ENCODE measurements at places on chromosomes 11 and 22.
A peak's percentile ranks its signal among the peaks of the same experiment; 100 is the strongest.

- H3K4me1 ChIP-seq, result no peaks in the 10 kb centered on the region
- no peak overlapping the region for H3K4me3 ChIP-seq
- no peaks in the 10 kb centered on the region for H3K36me3 ChIP-seq
- H3K27ac ChIP-seq, result no peak overlapping the region
- DNase-seq, result no peak
Measured at GRCh38 chr22:27820896-27821866, 19.6 kb upstream of the MN1 start.

DNA sequence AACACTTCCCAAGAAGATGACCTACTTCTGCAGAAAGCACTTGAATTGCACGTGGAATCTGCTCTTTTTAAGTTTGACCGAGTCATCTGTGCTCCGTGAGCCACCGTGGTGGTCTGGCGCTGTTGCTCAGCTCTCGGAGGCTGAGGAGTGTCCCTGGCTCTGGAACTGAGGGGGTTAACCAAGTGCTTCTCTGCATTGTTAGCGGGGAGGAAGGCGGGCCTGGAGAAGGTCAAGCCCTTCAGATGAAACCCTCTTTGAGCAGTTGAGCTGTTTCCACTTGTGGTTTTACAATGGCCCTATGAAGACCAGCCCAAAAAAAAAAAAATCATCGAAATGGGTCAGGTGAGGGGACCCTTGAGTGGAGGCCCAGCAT lies 286.4 kb downstream of the NTM start:
- H3K27ac ChIP-seq, result no peak overlapping the region
- H3K36me3 ChIP-seq, result no peaks in the 10 kb centered on the region
- no peaks in the 10 kb centered on the region for H3K4me1 ChIP-seq
- DNase-seq, result no peak
- H3K27me3 ChIP-seq, result no peaks in the 10 kb centered on the region

DNA sequence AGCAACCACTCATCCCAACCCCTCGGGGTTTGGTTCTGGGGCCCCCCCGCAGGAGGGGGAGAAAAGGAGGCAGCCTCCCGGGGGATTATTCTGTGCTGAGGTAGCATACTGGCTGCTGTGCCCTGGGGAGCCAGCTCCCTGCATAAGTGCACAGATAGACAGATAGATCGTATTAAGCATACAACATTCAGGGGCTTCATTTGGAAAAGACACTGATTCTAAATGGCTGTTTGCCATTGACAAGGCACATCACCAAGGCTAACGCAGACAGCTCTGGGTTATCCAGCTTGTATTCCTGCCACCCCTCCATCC lies 547.9 kb downstream of the BUD13 start:
- peaks cover 4% of the 10 kb centered on the region for H3K4me1 ChIP-seq
- no peak overlapping the region for H3K27ac ChIP-seq
- no peaks in the 10 kb centered on the region for H3K27me3 ChIP-seq
- no peak for DNase-seq
- no peak overlapping the region for H3K4me3 ChIP-seq

GRCh38 chr11:10095412-10096208 lies 198.4 kb downstream of the SBF2 start:
- no peaks in the 10 kb centered on the region for H3K4me1 ChIP-seq
- no peak for DNase-seq
- peaks cover 6% of the 10 kb centered on the region for H3K36me3 ChIP-seq
- H3K27ac ChIP-seq, result no peak overlapping the region
- H3K4me3 ChIP-seq, result no peak overlapping the region

- no peaks in the 10 kb centered on the region for H3K36me3 ChIP-seq
- DNase-seq, result no peak
- no peak overlapping the region for H3K27ac ChIP-seq
- no peak overlapping the region for H3K4me3 ChIP-seq
- no peaks in the 10 kb centered on the region for H3K4me1 ChIP-seq
Measured at GRCh38 chr11:26901162-26901561, 92.8 kb upstream of the FIBIN start.

- H3K36me3 ChIP-seq, result no peaks in the 10 kb centered on the region
- no peaks in the 10 kb centered on the region for H3K4me1 ChIP-seq
- DNase-seq, result no peak
- no peak overlapping the region for H3K4me3 ChIP-seq
- no peaks in the 10 kb centered on the region for H3K27me3 ChIP-seq
- no peak overlapping the region for H3K27ac ChIP-seq
Measured at GRCh38 chr11:30825723-30826122, 239.6 kb upstream of the MPPED2 start.

- no peak for DNase-seq
- H3K27me3 ChIP-seq, result no peaks in the 10 kb centered on the region
- peaks cover 13% of the 10 kb centered on the region for H3K4me1 ChIP-seq
- H3K36me3 ChIP-seq, result peaks cover 12% of the 10 kb centered on the region
- no peak overlapping the region for H3K4me3 ChIP-seq
Measured at GRCh38 chr11:4071325-4071724, 23.3 kb upstream of the RRM1 start.

- H3K27me3 ChIP-seq, result no peaks in the 10 kb centered on the region
- peaks cover 15% of the 10 kb centered on the region for H3K36me3 ChIP-seq
- peaks cover 7% of the 10 kb centered on the region for H3K4me1 ChIP-seq
- H3K27ac ChIP-seq, result peak overlapping the region; percentile 91
- no peak overlapping the region for H3K4me3 ChIP-seq
Measured at GRCh38 chr22:48708558-48709245, 1119.0 kb downstream of the BRD1 start.

GRCh38 chr11:108069947-108070346 lies 51.4 kb upstream of the ACAT1 start:
- no peak overlapping the region for H3K4me3 ChIP-seq
- no peaks in the 10 kb centered on the region for H3K36me3 ChIP-seq
- no peak for DNase-seq
- no peaks in the 10 kb centered on the region for H3K27me3 ChIP-seq
- H3K27ac ChIP-seq, result no peak overlapping the region

DNA sequence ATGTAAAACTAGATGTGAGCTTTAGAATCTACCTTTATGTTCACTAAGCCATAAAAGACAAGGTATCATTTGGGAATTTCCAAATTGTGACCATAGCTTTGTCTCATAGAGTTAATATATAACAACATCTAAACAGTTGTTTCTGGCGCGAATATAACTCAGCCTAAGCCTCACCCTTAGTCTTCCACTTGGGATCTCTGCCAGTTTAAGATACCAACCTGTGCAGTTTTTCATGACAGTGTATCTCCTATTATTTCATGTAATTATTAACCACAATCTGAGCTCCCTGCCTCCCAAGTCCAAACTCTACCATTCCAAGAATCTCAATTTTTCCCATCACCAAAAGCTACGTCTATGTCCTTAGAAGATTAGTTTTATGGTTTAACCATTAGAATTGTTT lies 572.5 kb upstream of the ISX start:
- no peaks in the 10 kb centered on the region for H3K4me1 ChIP-seq
- no peaks in the 10 kb centered on the region for H3K36me3 ChIP-seq
- H3K27me3 ChIP-seq, result no peaks in the 10 kb centered on the region
- no peak overlapping the region for H3K27ac ChIP-seq
- no peak overlapping the region for H3K4me3 ChIP-seq
- DNase-seq, result no peak

DNA sequence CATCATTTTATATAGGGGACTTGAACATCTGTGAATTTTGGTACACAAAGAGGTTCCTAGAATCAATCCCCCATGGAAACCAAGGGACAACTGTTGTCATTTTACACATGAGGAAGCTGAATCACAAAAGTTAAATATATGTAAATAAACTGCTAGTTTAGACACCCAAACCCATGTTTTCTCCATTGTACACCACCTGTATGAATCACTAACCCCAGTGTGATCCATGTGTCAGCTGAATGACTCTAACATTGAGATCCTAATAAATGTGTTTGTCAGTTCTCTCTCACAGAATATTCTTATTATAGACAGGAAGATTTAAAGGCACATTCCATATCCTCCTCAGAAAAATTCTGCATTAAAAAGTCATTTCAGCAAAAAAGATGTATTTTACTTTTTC lies 83.3 kb downstream of the ATG16L2 start:
- no peak overlapping the region for H3K4me3 ChIP-seq
- H3K4me1 ChIP-seq, result no peaks in the 10 kb centered on the region
- no peak overlapping the region for H3K27ac ChIP-seq
- DNase-seq, result no peak
- H3K27me3 ChIP-seq, result no peaks in the 10 kb centered on the region

GRCh38 chr22:41831828-41832552 lies 915 bp upstream of the SREBF2 start:
- peaks cover 51% of the 10 kb centered on the region for H3K4me1 ChIP-seq
- peak overlapping the region; percentile 98 for H3K4me3 ChIP-seq
- H3K27me3 ChIP-seq, result no peaks in the 10 kb centered on the region
- H3K27ac ChIP-seq, result peak overlapping the region; percentile 100
- DNase-seq, result no peak

GRCh38 chr22:32634421-32634981 lies 159.9 kb downstream of the FBXO7 start:
- H3K36me3 ChIP-seq, result no peaks in the 10 kb centered on the region
- no peaks in the 10 kb centered on the region for H3K27me3 ChIP-seq
- H3K4me3 ChIP-seq, result no peak overlapping the region

- peaks cover 5% of the 10 kb centered on the region for H3K4me1 ChIP-seq
- DNase-seq, result no peak
- no peak overlapping the region for H3K4me3 ChIP-seq
- no peaks in the 10 kb centered on the region for H3K36me3 ChIP-seq
Measured at GRCh38 chr11:19800714-19801519, 88.3 kb downstream of the NAV2 start.

- H3K27me3 ChIP-seq, result no peaks in the 10 kb centered on the region
- H3K4me3 ChIP-seq, result no peak overlapping the region
- no peak for DNase-seq
- H3K27ac ChIP-seq, result no peak overlapping the region
- H3K36me3 ChIP-seq, result peaks cover 73% of the 10 kb centered on the region
- no peaks in the 10 kb centered on the region for H3K4me1 ChIP-seq
Measured at GRCh38 chr11:20109731-20110445, 50.4 kb downstream of the DBX1 start.

- no peaks in the 10 kb centered on the region for H3K4me1 ChIP-seq
- H3K27ac ChIP-seq, result no peak overlapping the region
- DNase-seq, result no peak
Measured at GRCh38 chr11:3022300-3022967, 30.3 kb upstream of the NAP1L4 start.

- peak overlapping the region; percentile 4 for H3K4me3 ChIP-seq
- H3K36me3 ChIP-seq, result no peaks in the 10 kb centered on the region
- H3K27ac ChIP-seq, result peak overlapping the region; percentile 49
- no peaks in the 10 kb centered on the region for H3K4me1 ChIP-seq
Measured at GRCh38 chr11:131909426-131910177, 539.2 kb downstream of the NTM start.

- peak overlapping the region; percentile 90 for H3K27ac ChIP-seq
- H3K27me3 ChIP-seq, result no peaks in the 10 kb centered on the region
- no peak for DNase-seq
- H3K4me3 ChIP-seq, result peak overlapping the region; percentile 88
- peaks cover 21% of the 10 kb centered on the region for H3K4me1 ChIP-seq
- no peaks in the 10 kb centered on the region for H3K36me3 ChIP-seq
Measured at GRCh38 chr11:33040862-33041453, 1.6 kb downstream of the TCP11L1 start.

DNA sequence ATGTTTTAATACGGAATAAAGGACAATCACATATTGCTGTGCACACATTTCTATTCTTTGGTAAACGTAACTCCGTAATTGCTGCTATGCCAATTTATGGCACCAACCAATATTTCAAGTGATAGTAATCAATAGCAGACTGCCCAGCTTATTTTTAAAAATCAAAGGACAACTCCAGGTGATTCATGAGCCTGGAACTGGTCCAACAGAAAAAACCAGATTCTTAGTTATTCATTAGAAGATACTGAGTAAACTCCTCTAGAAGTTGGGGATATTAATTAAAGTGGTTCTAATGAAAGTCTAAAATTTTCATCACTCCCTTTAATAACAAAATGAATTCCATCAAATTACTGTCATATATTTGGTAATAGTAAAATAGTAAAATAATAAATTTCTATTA lies 9.4 kb upstream of the OR52H1 start:
- H3K27ac ChIP-seq, result no peak overlapping the region
- no peak overlapping the region for H3K4me3 ChIP-seq
- no peaks in the 10 kb centered on the region for H3K4me1 ChIP-seq
- H3K27me3 ChIP-seq, result no peaks in the 10 kb centered on the region
- no peak for DNase-seq

DNA sequence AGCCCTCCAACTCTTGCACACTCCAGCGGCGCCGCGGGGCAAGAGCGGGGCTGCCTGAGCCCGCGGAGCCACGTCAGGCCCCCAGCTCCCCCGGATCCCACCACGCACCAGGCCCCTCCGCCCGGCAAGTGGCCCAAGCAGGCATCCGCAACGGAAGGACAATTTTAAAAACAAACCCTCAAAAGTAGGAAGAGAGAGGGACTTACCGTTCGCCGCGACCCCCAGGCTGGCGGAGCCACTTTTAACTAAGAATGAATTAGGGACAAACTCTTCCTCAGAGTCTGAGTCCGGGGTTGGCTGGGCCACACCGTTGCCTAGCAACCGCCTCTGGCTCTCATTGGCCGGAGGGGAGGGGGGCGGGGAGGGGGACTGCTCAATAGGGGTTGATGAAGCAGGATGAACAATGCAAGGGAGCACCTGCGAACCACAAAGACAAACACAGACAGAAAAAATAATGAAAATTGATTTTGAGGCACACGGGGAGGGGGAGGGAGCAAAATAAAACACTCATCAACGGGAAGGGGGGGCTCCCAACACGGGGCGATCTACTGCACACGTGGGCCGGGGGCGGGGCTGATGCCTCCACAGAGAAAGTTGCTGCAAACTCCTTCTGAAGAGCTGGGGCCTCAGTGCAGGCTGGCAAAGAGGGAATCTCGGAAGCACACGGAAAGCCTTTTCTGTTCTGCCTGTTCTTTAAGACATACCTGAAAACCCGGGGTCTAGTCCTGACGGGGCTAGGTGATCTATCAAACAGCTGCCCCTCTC lies 387.5 kb upstream of the NARS2 start:
- no peaks in the 10 kb centered on the region for H3K36me3 ChIP-seq
- H3K4me3 ChIP-seq, result no peak overlapping the region
- DNase-seq, result no peak
- H3K4me1 ChIP-seq, result peaks cover 9% of the 10 kb centered on the region

GRCh38 chr22:17767233-17768065 lies 6.8 kb downstream of the BID start:
- no peak overlapping the region for H3K27ac ChIP-seq
- H3K4me3 ChIP-seq, result no peak overlapping the region
- H3K4me1 ChIP-seq, result peaks cover 6% of the 10 kb centered on the region
- no peaks in the 10 kb centered on the region for H3K27me3 ChIP-seq
- H3K36me3 ChIP-seq, result no peaks in the 10 kb centered on the region

- DNase-seq, result no peak
- no peak overlapping the region for H3K27ac ChIP-seq
- no peaks in the 10 kb centered on the region for H3K36me3 ChIP-seq
Measured at GRCh38 chr22:36726007-36726380, 22.4 kb upstream of the CACNG2 start.

DNA sequence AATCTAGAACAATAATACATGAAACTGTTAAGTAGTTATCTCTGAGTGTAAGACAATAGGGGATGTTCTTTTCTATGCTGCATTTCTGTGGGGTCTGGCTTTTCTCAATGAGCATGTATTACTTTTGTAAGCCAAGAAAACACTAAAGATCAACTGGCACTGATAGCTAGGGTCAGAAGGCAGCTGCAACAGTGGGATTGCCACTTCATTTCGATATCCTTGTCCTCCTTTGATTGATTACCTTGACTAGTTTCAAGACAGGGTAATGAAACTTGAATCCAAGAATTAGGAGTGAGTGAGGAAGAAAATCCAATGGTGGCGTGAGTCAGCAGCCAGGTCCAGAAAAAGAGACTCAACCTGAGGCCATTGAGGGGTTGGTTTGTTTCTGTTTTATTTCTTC lies 46.5 kb downstream of the FEZ1 start:
- H3K4me3 ChIP-seq, result no peak overlapping the region
- peaks cover 36% of the 10 kb centered on the region for H3K4me1 ChIP-seq
- DNase-seq, result no peak

GRCh38 chr11:63845303-63845702 lies 6.4 kb downstream of the MARK2 start:
- peak overlapping the region; percentile 6 for H3K27ac ChIP-seq
- DNase-seq, result no peak
- H3K27me3 ChIP-seq, result no peaks in the 10 kb centered on the region
